ENCODE measurements at places on chromosomes 7 and 10. TPM values are rescaled to one million over a fixed set of nuclear protein-coding genes. Genes with fewer than 3 reads are reported as not detected.
A peak's percentile ranks its signal among the peaks of the same experiment; 100 is the strongest.

- no peak overlapping the region for H3K27ac ChIP-seq
- peaks cover 4% of the 10 kb centered on the region for H3K36me3 ChIP-seq
- H3K4me1 ChIP-seq = peaks cover 5% of the 10 kb centered on the region
- DNase-seq = no peak
Observed at GRCh38 chr10:98376485-98376884, 38.5 kb downstream of the PYROXD2 start.

DNA sequence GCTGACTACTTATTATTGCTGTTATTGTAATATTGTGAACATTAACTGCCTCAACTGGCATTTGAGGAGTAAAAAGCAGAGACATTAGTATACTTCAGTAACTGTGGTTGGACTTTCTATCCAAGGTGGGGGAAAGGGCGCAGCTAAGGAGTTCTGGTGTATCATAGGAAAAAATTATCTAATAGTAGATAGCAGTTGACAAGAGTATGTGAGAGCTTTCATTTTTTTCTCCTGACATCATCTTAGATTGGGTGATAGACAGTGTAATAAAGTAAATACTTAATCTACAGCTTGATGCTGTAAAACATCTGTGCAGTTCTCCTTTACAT lies 68.9 kb downstream of the PHTF2 start:
- no peak overlapping the region for H3K4me3 ChIP-seq
- H3K36me3 ChIP-seq = peaks cover 2% of the 10 kb centered on the region
- no peaks in the 10 kb centered on the region for H3K27me3 ChIP-seq
- peaks cover 52% of the 10 kb centered on the region for H3K4me1 ChIP-seq

GRCh38 chr10:93541402-93542357 lies 24.8 kb upstream of the FFAR4 start:
- peaks cover 5% of the 10 kb centered on the region for H3K4me1 ChIP-seq
- peaks cover 26% of the 10 kb centered on the region for H3K27me3 ChIP-seq
- no peak for DNase-seq
- H3K27ac ChIP-seq = no peak overlapping the region
- H3K36me3 ChIP-seq = no peaks in the 10 kb centered on the region
- H3K4me3 ChIP-seq = no peak overlapping the region

DNA sequence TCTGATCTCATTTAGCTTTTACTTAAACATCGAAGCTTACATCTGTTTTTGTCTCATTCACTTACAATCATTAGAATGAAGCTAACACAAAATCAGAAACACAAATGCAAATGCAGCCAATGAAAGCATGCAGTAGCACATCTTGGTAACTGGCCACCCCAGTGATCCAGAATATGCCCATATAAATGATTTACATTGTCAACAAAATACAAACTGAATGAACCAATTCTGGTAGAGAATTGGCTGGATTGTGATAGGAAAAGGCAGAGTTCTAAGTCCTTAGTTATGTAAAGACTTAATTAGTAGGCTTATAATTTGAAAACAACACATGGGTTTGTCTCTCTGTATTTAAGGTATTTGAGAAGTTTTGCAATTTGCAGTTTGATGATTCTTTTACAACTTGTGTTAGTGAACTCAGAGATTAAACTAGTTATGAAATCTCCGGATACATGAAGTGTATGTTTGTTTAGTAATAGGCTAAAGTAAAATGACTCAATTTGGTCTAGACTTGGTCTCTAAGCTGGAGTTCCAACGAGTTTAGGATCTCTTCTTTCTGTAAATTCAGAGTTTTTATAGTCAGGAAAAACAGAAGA lies 21.2 kb downstream of the TECTB start:
- no peaks in the 10 kb centered on the region for H3K36me3 ChIP-seq
- peaks cover 4% of the 10 kb centered on the region for H3K4me1 ChIP-seq

DNA sequence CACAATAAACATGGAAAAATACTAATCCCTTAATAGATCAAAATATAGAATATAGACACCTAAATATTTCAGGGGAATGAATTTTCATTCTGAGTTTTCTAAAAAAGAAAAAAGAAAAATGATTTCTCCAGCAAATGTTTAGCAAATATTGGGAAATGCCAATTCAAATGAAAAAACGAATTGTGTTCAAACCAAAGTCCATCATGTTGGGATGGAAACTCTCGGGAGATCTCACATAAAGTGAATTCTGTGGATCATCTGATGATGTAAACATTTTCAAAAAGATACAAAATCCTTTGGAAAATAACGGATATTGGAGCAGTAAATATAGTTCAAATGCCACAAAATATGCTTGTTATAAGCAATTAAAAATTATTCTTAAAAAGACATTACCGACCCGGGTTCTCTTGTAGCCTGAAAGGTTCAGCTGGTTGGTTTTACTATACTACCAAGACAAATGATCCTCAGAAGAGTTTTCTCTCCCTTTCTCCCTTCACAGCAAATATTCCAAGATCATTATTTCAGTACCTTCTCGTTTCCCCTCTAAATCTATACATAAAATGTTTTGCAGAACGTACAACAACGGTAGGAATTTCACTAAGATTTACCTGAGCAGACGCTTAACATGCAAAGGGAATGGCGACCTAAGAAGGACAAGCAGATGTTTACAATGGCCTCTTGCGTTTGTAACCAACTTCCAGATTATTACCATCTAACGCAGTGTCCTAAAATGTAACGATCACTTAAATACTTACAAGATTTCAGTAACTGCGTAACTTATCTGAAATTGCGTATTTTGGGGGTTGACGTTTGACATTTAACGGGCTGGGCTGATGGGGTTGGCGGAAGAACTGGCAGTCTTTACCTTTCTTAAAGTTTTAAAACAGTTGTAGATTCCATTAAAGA lies 2.5 kb downstream of the HOXA13 start:
- peak overlapping the region; percentile 86 for H3K27ac ChIP-seq
- DNase-seq = no peak
- peaks cover 72% of the 10 kb centered on the region for H3K27me3 ChIP-seq
- H3K36me3 ChIP-seq = peaks cover 6% of the 10 kb centered on the region
- peaks cover 31% of the 10 kb centered on the region for H3K4me1 ChIP-seq

GRCh38 chr7:39757604-39758003 lies 134.2 kb downstream of the RALA start:
- peaks cover 13% of the 10 kb centered on the region for H3K4me1 ChIP-seq
- no peaks in the 10 kb centered on the region for H3K27me3 ChIP-seq
- H3K4me3 ChIP-seq = no peak overlapping the region
- H3K36me3 ChIP-seq = peaks cover 2% of the 10 kb centered on the region
- H3K27ac ChIP-seq = no peak overlapping the region

DNA sequence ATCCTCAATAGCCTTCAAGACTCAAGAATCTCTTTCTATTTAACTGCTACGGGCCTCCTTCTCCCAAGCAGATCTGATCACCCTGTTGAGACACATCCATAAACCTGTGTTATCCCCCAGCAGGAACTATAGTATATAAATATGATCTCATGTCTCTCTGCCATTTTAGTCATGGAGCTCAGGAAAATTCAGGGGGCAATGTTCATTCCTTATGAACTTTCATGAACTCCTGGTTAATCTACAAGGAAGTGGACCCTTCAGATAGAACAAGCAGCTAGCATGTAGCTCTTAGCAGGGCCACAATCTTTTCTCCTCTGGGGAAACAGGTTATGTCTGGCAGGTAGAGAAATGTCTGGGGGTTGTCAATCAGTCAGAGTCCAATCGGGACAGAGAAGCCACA lies 8.9 kb downstream of the PRR15 start:
- H3K27me3 ChIP-seq = peaks cover 37% of the 10 kb centered on the region
- H3K36me3 ChIP-seq = no peaks in the 10 kb centered on the region
- H3K4me3 ChIP-seq = no peak overlapping the region
- DNase-seq = no peak

DNA sequence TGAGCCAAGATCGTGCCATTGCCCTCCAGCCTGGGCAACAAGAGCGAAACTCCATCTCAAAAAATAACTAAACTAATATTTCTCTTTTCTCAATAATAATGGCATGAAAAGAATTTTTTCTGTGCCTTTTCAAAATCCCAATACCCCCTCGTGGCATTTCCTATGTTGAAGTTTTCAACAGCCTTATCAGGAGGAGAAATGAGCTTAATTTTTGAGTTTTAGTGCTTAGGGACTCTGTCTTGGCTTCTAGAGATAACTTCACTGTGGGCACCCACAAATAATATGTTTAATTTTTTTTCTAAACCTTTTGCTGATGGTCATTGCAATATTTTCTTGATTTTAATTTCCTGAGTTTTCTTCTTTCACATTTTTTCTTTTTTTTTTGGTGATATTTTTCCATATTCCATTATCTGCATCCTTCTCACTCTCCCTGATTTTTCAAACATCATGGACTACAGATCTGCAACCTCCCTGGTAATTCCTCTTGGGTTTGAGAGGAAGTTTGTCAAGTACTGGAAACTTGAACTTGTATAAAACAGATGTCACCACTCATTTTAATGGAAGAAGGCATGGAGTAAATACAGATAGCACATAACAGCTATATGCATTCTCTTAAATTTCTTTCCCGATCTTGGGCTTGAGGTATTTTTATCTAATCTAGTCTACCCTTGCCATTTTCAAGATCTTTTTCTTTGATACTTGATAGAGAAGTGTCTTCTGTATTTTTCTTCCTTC lies 84.0 kb downstream of the KAT6B start:
- no peak overlapping the region for H3K27ac ChIP-seq
- H3K4me1 ChIP-seq = peaks cover 30% of the 10 kb centered on the region
- H3K27me3 ChIP-seq = no peaks in the 10 kb centered on the region
- no peaks in the 10 kb centered on the region for H3K36me3 ChIP-seq
- no peak for DNase-seq

- H3K27ac ChIP-seq = peak overlapping the region; percentile 61
- no peaks in the 10 kb centered on the region for H3K36me3 ChIP-seq
- peaks cover 16% of the 10 kb centered on the region for H3K4me1 ChIP-seq
- DNase-seq = peak; percentile 72
- H3K27me3 ChIP-seq = peaks cover 9% of the 10 kb centered on the region
Observed at GRCh38 chr10:47311932-47312662, 10.2 kb upstream of the GDF2 start.

DNA sequence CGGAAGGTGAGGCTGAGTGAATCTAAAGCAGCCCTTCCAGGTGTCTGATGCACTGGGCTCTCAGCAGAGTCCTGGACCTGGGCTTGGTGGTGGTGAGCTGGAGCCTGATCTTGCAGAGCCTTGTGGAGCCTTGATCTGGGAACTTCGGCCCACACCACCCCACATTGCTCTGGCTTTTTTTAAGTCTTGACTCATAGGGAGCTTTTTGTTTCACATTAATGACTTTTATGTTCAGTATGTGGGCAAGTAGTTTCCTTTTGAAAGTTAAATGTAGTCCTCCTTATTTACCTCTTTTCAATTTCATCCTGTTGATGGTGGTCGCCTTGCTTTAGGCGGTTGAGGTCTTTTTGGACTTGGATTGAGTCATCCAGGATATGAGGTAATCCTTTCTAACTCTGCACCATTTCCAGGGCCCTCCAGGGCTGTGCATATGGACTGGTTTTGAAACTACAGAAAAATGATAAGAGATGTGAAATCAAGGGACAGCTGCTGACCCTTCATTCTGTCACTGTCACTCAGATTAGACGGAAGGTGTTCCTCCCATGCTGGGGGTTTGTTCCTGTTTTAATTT lies 2.9 kb upstream of the NRAP start:
- no peak overlapping the region for H3K4me3 ChIP-seq
- H3K27ac ChIP-seq = no peak overlapping the region
- peaks cover 3% of the 10 kb centered on the region for H3K4me1 ChIP-seq
- no peak for DNase-seq
- no peaks in the 10 kb centered on the region for H3K36me3 ChIP-seq

- no peaks in the 10 kb centered on the region for H3K4me1 ChIP-seq
- H3K27me3 ChIP-seq = no peaks in the 10 kb centered on the region
- no peak overlapping the region for H3K27ac ChIP-seq
- no peak for DNase-seq
Observed at GRCh38 chr7:119413314-119413805, 859.6 kb upstream of the KCND2 start.

- no peaks in the 10 kb centered on the region for H3K4me1 ChIP-seq
- no peak overlapping the region for H3K4me3 ChIP-seq
- peaks cover 4% of the 10 kb centered on the region for H3K36me3 ChIP-seq
- H3K27ac ChIP-seq = no peak overlapping the region
- no peaks in the 10 kb centered on the region for H3K27me3 ChIP-seq
- DNase-seq = no peak
Observed at GRCh38 chr10:129764011-129764900, 199.8 kb downstream of the EBF3 start.

DNA sequence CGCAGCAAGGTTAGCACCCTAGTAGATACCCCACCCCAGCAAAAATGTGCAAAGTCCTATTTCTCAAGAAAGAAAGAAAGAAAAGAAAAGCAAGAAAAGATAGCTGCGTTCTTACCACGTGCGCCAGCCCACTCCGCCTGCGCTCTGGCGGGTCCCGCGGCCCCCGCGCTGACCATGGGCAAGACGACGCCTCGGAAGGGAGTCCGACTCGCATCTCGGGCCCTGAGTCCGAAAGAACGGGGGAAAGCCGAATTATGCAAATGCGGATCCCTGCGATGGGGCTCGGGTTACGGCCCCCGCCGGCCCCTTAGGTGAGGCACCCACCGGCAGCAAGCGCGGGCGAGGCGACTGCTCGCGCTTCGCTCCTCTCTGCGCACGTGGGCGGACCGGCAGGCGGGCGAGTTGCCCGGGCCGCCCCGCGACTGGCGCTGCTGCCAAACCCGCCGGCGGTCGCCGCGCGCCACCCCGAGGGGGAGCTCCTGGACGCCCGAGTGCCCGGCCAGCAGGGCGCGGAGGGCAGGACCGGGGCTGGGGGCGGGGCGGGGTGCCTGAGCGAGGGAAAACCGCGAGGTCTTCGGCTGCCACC lies 2.4 kb upstream of the EGR2 start:
- H3K4me3 ChIP-seq = peak overlapping the region; percentile 99
- peaks cover 33% of the 10 kb centered on the region for H3K4me1 ChIP-seq
- peak; percentile 34 for DNase-seq
- H3K27ac ChIP-seq = peak overlapping the region; percentile 94

- no peak for DNase-seq
- peaks cover 44% of the 10 kb centered on the region for H3K27me3 ChIP-seq
- H3K27ac ChIP-seq = no peak overlapping the region
- H3K36me3 ChIP-seq = peaks cover 2% of the 10 kb centered on the region
- no peaks in the 10 kb centered on the region for H3K4me1 ChIP-seq
Observed at GRCh38 chr10:116779076-116779687, 36.8 kb upstream of the HSPA12A start.

The GBX1 gene
- total RNA-seq = not detected

The CLRN3 gene
- not detected for total RNA-seq

The SFTPD gene
- total RNA-seq = not detected

The DLG5 gene
- total RNA-seq = 9.7 TPM

The LRRC72 gene
- total RNA-seq = not detected

The DPY19L1 gene
- total RNA-seq = 19.4 TPM

The STAG3 gene
- total RNA-seq = 4.0 TPM

The CCL24 gene
- not detected for total RNA-seq

The ELN gene
- not detected for total RNA-seq

The HMX2 gene
- not detected for total RNA-seq

The TMEM270 gene
- total RNA-seq = not detected

The ANKRD2 gene
- total RNA-seq = not detected

Measured in T-helper 17 cell (primary cell).